Stimulated activated CD8-positive, alpha-beta memory T cell treated with anti-CD3 and anti-CD28 coated beads, Interleukin-7, amount 100 ng/mL, for 48 hours (primary cell): ENCODE measurements at places on chromosomes 11 and 22.

DNA sequence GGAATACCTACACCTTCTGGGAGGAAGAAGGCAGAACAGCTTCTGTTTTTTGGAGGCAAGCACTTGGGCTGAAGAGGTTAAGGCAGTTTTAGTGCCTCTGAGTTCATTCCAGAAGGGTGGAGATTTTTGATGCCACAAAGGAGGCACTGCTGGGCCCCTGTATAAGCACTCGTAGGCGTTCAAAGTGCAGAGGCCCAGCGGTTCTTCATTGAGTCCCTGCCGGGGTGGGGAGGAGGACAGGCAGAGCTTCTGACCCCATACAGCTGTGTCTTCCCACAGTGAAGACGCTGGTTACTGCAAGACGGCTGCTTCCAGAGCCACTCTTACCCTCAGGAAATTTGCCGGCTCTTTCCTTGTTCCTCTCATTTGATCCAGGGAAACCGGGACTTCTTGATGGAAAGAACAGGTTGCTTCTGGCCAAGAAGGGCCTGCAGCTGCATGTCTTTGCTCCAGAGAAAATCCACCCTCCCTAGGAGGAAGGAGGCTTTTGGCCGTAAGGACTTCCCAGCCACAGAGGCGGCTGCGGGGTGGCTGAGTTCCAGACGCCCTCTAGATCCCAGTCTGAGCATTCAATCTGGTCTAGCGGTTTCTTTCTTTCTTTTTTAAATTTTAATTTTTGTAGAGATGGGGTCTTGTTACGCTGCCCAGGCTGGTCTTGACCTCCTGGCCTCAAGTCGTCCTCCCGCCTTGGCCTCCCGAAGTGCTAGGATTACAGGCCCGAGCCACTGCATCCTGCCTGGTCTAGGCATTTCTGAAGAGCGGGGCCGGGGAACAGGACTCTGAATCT lies 9.4 kb downstream of the ADAMTS15 start:
- DNase-seq = no peak

GRCh38 chr11:120128392-120129119 lies 9.4 kb downstream of the TRIM29 start:
- no peak for DNase-seq

DNA sequence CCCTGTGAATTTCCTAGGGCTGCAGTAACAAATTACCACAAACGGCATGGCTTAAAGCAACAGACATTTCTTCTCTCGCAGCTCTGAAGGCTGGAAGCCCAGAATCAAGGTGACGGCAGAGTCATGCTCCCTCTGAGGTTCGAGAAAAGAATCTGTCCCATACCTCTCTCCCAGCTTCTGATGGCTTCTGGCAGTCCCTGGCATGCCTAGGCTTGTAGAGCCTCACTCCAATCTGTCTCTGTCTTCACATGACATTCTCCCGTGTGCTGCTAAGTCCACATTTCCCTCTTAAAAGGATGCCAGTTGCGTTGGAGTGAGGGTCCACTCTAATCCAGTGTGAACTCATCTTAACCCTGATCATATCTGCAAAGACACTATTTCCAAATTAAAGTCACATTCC lies 116.2 kb downstream of the NECTIN1 start:
- DNase-seq = no peak

DNA sequence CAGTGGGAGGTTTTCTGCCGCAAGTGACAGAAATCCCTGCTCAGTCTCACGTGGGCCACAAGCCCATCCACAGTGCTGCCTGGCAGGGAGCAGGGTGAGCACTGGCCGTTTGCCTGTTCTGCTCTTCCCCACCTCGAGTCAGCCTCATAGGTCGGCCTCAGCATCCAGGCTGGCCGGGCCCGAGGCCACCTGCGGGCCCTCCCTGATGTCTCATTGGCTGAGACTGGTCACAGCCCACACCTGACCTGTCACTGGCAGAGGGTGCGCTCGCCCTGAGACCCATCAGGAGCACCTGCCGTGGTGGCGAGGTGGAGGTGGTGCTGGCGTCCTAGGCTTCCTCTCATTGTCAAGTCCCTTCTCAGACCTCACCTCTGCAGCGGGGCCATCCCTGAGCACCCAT lies 72.1 kb downstream of the ELFN2 start:
- no peak for DNase-seq
